HT-29 (cell line): ENCODE measurements at places on chromosomes 2 and 18.

DNA sequence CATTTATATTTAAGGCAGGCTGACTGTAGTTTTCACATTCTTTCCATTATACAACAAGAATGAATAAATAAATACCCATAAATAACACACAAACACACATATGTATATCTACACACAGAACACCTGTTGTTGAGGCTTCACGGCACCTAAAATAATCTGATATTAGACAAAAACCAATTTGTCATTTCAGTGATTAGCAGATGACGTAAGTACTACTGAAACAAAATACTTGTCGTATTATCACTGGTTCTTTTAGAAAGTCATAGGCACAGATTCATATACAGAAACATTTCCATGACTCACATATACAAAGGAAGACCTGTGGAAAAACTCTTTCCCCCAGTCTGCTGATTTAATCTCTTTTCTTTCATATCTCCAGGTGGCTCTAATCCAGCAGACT lies 1113.4 kb upstream of the FANCL start:
- DNase-seq: no peak

DNA sequence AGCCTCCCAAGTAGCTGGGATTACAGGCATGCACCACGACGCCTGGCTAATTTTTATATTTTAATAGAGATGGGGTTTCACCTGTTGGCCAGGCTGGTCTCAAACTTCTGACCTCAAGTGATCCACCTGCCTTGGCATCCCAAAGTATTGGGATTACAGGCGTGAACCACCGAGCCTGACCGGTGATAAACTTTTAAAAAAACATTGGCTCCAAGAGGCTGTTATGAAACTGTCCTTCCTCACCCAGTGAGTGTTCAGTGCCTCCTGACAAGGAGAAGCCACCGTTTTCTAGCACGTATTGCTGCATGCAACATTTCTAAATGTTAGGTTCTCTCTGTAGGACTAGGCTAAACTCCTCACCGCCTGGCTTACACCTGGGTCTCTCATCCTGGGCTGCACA lies 63.3 kb downstream of the EDAR start:
- DNase-seq: no peak

- no peak for DNase-seq
Measured at GRCh38 chr2:47300609-47301276, 102.2 kb upstream of the MSH2 start.

DNA sequence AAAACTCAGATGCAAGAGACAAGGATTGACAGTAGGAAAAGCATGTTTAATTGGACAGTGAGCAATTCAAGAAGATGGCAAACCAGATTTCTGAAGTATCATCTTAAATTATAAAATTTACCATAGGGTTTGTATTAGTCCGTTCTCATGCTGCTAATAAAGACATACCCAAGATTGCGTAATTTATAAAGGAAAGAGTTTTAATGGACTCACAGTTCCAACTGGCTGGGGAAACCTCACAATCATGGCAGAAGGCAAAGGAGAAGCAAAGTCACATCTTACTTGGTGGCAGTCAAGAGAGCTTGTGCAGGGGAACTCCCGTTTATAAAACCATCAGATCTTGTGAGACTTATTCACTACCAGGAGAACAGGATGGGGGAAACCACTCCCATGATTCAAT lies 24.0 kb upstream of the NOL4 start:
- no peak for DNase-seq

DNA sequence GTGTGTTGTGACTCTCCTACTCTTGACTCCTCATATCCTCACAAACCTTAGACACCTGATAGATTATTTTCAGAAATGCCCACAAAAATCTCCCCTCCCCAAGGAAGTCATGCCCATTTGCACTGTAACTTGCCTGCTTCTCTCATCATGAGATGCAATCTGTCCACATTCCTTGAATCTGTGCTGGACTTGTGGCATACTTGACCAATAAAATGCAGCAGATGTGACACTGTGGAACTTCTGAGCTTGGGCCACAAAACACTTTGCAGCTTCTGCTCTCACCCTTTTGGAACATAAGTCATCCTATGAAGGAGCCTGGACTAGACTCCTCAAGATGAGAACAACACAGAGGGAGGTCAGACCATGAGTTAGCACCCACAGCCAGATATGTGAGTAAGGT lies 4.4 kb upstream of the PID1 start:
- no peak for DNase-seq

DNA sequence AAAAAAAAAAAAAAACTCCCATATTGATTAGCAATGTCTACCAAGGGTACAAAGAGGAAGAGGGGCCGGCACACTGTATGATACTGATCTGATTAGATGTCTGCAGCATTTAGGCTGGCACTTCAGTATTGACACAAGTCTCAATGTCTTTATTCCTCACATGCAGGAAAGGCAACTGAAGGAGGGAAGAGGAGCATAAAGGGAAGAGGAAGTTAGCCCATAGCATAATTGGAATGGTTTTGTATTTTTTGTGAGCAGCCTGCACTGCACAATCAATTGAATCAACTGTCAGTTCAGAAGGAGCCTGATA lies 79.0 kb downstream of the DNER start:
- DNase-seq: no peak

- no peak for DNase-seq
Measured at GRCh38 chr18:57475903-57476302, 40.7 kb downstream of the ONECUT2 start.

GRCh38 chr2:134499307-134499926 lies 219.4 kb downstream of the TMEM163 start:
- DNase-seq: no peak

DNA sequence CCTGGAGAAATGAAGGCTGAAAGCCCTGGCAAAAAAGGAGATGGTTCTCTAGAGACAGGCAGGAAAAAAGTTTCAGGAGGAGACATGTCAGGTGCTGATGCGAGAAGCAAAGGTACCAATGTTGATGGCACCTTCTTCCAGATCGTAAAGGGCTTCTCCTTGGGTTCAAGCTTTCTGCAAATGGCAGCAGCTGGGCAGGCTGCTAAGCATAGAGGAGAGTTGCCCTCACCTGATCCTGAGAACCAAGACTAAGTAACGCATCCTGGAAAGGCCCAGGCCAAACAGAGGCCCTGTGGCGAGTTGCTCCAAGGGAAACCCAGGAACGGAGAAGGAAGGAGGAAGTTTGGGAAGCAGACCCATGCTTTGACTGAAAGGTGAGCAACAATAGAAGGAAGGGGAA lies 23.6 kb upstream of the AFTPH start:
- DNase-seq: no peak

DNA sequence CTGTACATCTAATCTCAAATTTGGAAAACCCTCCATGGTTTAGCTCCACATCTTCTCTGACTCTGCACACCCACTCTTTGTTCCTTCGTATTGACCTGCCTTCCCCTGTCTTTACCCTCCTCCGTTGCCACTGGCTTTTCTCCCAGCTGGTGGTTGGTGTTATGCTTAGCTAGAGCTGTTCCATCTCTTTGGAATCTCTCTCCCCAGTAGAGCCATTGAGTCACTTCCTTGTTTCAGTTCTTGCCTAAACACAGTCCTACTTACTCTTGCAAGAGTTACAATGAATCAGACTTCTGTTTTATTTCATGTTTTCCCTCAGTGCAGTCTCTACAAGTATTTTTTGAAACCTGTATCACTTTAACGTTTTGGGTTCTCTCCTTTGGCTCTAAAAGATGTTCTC lies 263.9 kb downstream of the LTBP1 start:
- no peak for DNase-seq

GRCh38 chr18:56999823-57000222 lies 147.1 kb upstream of the BOD1L2 start:
- DNase-seq: no peak

- DNase-seq: no peak
Measured at GRCh38 chr18:42458226-42458625, 503.2 kb downstream of the PIK3C3 start.

- no peak for DNase-seq
Measured at GRCh38 chr2:59389240-59389639, 1148.1 kb upstream of the FANCL start.

DNA sequence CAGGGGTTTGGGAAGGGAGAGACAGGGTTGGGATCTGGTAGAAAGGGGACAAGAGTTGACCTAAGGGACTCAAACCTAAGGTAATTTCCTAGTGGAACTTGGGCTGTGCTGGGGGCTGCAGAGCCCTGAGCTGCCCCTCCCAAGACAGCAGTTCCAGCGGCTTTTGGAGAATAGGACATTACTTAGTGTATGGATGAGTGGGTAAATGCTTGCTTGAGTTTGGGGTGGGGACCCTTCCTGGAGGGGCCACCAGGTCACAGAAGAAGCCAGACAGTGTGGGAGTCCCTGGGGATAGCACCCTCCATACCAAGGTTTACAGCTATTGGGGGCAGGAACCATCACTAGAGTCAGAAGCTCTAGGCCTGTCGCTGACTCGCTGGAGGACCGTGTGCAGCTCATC lies 111.5 kb downstream of the CAPN13 start:
- DNase-seq: no peak

DNA sequence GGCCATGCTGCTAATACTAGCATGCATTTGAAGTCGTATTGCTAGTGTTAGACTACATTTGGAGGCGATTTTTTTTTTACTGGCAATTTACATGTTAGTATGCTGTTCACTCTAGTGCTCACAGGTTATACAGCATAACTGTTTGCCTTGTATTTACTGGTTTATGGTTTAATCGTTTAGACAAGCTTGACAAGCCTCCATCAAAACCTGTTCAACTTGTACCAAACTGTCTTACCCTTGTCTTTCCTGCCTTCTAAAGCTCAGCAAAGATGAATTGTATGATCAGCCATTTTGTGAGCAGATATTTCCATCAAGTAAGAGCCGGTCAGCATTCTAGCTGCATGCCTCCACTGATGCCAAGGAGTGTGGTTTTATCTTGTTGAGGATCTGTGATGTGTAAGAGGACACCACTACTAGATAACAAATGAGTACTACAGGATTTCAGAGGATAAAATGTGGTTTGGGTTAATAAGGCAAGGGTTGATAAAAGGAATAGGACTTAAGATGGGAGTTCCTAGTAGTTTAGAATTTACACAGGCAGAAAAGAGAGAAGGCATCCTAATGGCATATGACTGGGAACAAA lies 68.4 kb upstream of the ITM2C start:
- no peak for DNase-seq

GRCh38 chr2:99150706-99151105 lies 4.0 kb downstream of the TSGA10 start:
- DNase-seq: no peak

GRCh38 chr2:9200633-9201015 lies 6.0 kb upstream of the ASAP2 start:
- DNase-seq: no peak

GRCh38 chr2:219636144-219636915 lies 8.9 kb downstream of the SLC4A3 start:
- DNase-seq: no peak

- DNase-seq: no peak
Measured at GRCh38 chr2:207490441-207490840, 39.3 kb upstream of the CREB1 start.
